ENCODE measurements at places on chromosomes 5 and 9. TPM values are rescaled to one million over a fixed set of nuclear protein-coding genes. Genes with fewer than 3 reads are reported as not detected.

The GGTA1 gene
- not detected for total RNA-seq

The FOXD4L3 gene
- not detected for total RNA-seq

The TLX3 gene
- total RNA-seq, result not detected

The PCDHGB2 gene
- total RNA-seq, result 0.34 TPM

The PCDHA13 gene
- total RNA-seq, result not detected

GRCh38 chr9:131449276-131449675, 53.4 kb upstream of the POMT1 start:
- no peak for DNase-seq

DNA sequence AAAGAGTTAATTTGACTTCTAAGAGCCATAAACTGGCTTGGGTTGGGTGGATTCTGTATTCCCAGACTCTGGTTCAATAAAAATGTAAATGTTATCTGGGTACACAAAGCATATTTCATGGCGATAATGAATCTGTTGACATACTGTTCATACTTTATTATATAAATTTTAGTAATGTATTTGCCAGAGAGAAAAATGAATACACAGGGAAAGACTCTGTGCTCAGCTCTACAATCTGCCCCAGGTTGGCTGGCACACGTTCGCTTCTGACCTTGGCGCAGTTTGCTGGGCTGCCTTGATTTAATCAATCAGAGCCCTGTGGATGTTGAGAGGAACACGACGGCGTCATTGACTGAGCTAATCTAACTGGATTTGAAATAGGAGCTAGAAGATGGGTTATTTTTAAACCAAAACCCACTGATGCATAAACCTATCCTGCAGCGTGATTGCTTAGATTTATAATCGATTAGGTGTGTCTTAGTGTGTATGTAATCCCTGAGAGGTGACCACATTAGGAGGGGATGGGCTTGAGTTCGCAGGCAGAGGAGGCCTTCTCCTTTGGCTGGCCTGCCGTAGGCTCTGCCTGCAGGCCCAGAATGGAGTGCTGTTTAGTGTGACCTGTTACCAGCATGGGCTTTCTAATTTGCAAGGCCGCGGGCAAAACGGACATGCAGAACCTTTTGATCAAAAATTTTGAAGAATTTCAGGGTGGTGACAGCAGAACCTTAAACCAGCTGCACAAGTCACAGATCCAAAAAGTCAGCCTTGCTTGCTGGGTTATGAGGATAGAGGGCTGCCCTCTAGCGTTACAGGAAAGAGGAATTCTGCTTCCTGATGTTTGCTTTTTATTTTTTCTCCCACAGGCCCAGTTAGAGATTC, 3.9 kb upstream of the ADCY2 start:
- peak; percentile 33 for DNase-seq

Measured in Caki2 (cell line).